Lower lobe of right lung (tissue), 2 donors: ENCODE measurements at places on chromosomes 4 and X. TPM values are rescaled to one million over a fixed set of nuclear protein-coding genes. Genes with fewer than 3 reads are reported as not detected.

The CDS1 gene
- total RNA-seq: 24.4 TPM

- DNase-seq: no peak
Observed at GRCh38 chr4:120877021-120877420, 45.5 kb downstream of the PRDM5 start.

DNA sequence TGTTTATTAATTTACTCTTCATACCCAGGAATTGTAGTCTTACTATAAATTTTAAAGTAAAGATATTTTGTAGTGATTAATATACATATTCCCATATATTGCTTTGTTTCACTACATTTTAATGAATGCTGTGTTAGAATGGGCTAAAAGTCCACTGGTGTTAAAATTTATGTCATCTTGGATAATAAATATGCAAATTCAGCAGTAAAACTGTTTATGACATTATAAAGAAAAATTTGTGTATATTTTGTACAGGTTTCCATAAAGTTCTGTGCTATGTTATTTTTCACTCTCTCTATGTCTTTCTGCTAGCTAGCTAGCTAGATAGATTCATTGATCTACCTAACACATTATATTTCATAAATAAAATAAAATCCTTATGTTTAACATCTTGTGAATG, 1071.2 kb downstream of the FAT4 start:
- no peak for DNase-seq

DNA sequence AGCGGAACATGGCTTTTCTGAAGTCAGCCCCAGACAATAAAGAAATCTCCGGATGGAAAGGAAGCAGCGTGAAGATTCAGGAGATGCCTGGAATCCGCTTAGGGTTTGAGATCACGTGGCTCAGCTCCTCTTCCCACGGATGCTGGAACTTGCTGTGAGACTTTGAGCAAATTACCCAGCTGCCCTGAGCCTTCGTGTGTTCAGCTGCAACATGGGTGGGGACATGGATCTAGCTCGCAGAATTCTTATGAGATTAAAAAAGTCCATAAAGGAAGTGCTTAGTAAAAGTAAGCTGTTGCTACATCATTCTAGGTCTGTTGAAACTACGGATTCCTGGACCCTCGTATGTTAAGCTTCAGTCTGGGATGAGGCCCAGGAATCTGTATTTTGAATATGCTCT, 55.7 kb upstream of the STIM2 start:
- DNase-seq: no peak
